CD4-positive, alpha-beta T cell treated with Interleukin-6 for 4 hours (primary cell): ENCODE measurements at places on chromosomes 1 and 21.

- no peak for DNase-seq
These were observed 40.2 kb upstream of the NHLH2 start for GRCh38 chr1:115880981-115881672.

GRCh38 chr21:15616864-15617574 is 112.8 kb upstream of the USP25 start:
- DNase-seq: no peak

DNA sequence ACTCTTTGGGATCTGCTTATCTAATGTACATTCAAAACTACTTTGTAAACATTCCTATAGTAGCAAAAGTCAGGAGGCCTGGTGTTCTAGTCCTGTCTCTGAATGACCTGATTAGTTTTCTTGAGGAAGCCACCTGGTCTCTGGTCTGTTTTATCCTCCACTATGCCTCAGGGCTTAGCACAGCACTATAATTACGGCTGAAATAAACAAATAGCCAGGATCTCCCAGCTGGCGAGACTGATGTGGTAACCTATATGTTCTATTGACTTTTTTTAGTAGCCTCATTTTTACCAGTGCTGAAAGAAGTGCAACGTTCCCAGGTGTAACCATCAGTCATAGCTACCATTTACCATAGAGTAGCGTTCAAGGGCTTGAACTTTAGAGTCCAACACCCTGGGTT is 24.2 kb upstream of the RPL11 start:
- no peak for DNase-seq

DNA sequence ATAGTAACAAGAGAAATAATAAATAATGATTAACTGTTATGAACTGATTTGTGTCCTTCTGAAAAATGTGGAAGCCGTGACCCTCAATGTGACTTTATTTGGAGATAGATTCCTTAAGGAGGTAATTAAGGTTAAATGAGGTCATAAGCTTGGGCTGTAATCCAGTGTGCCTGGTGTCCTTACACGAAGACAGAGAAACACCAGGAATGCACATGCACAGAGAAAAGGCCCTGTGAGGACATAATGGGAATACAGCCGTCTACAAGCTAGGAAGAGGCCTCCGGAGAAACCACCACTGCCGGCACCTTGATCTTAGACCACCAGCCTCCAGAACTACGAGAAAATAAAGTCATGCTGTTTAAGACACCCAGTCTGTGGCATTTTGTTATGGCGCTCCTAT is 215.9 kb downstream of the NEGR1 start:
- DNase-seq: no peak

DNA sequence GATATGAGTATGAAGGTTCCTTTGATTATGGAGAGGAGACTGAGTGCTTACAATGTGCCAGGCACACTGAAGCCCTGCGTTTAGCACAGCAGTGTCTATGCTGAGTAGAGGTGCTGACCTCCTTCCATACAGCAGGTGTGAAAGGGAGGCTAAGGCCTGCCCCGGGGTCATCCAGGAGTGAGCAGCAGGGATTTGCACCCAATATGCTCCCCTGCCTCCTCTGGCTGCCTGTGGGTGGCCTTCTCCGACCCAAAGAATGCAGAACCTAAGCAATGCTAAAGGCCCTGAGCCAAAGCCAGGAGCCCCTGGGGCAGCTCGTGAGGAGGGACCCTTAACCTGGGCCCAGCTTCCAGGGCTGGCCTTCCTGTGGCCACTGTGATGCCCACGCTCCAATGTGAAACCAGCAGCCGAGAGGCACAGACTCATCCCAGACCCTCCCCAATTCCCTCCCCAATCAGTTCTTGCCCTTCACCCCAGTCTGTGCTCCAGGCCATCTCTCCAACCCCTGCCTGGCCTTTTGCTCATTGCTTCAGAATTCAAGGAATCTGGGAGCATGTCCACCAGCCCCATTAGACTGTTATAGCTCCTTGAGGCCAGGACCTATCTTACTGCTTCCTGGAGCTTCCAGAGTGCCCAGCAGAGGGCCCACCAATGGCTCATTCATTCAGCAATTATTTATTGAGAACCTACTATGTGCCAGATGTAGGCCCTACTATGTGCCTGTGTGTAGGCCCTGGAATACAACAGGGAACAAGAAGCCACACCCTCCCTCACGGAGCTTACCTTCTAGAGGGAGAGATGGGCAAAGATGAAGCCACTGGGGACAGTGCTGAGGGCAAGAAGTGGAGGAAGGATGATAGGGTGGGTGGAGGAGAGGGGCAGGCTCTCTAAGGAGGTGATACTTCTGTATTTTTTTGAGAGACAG is 53.3 kb downstream of the TAS1R2 start:
- DNase-seq: no peak

DNA sequence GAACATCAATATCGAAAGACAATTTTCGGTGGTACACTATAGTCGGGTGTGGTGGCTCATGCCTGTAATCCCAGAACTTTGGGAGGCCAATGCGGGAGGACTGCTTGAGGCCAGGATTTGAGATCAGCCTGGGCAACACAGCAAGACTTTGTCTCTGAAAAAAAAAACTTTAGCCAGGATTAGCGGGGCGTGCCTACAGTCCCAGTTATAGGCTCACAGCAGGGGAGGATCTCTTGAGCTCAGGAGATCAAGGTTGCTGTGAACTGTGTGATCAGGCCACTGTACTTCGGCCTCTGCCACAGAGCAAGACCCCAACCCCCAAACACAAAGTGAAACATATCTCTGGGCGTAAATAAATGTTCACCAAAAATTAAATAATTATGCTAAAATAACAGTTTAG is 1.6 kb downstream of the TADA1 start:
- no peak for DNase-seq
